Inflammatory macrophage treated with lipopolysaccharide for 1 hour (primary cell): ENCODE measurements at places on chromosomes 1 and 21.
A peak's percentile ranks its signal among the peaks of the same experiment; 100 is the strongest.

- DNase-seq = no peak
These were observed 55.5 kb upstream of the FOXO6 start for GRCh38 chr1:41305576-41306363.

GRCh38 chr1:55456971-55457370 is 241.8 kb upstream of the USP24 start:
- no peak for DNase-seq

- no peak for DNase-seq
These were observed 17.0 kb downstream of the C1orf198 start for GRCh38 chr1:230851291-230851691.

- DNase-seq = peak; percentile 73
These were observed 3.3 kb upstream of the FCRL6 start for GRCh38 chr1:159798893-159799292.

DNA sequence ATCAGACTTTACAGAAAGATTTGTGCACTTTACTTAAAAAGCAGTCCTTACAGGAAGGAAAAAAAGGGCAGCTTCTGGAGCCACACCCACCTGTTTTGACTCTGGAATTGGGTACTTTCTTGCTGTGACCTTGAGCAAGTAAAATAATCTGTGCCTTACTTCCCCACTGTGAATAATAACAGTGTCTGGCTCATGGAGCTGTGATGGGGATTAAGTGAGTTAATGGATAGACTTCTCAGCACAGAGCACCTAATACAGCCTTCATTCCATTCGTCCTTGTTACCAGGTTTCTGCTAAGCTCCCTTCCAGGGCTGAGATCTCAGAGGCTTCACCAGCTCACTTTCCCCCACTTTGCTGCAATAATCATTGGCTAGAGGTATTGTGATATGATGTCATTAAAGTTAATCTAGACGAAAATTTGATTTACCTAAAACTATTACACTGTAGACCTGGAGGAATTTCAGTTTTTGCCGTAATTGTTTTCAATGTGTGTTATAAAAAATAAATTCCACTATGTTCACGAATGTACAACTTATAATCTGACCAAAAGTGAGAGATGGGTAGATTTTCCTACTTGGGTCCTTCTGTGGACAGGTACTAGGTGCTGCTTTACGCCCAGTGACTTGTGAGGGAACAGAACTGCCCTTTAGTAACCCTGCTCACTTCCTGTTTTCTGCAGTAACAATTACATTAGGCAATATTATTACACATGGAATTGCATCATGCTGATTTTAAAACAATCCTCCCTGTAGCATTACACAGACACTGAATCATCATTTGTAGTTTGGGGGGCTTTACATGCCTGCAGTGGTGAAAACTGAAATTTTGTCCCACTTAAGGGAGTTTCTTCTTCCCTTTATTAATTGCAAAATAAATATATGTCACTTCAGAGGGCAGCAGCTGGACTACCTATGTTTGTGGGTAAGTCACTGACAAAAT is 19.7 kb upstream of the ABCG1 start:
- DNase-seq = peak; percentile 92

DNA sequence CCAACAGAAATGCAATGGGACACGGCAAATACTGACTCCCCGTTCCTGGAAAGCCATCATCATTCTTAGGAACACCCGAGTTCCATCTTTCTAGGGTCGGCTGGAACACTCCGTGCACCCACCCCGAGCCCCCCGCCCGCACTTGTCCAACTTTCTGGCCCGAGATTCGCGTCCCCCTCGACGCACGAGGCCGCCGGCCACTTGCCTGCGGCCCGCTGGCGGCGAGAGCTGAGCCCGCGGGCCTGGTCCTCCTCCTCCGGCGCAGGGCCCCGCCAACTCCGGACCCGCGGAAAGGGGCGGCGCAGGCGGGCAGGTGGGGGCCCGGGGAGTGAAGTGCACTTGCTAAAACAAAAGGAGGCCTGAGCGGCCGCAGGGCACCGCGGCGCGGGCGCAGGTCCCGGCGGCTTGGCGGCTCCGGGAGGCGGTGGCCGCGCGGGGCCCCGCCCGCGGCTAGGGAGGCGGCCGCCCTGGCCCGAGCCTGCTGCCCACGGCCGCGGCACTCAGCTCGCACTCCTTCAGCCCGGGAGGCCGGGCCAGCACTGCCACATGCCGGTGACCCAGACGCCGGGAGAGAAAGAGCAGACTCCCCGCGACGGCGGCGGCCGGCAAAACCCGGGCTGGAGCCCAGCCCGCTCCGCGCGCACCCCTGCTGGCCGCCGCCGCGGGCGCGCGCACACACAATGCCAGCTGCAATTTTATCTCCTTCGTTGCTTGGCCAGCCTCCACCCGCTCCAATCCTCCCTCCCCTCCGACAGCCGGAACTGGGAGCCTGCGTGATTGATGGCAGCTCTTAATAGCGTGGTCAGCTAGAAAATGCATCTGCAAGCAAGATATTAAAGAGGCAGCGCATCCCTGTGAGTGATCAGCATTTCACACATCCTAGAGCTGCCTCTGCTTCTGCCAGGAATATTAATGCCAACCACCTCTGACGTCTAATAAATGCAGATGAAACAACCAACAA is 114.3 kb downstream of the RERE start:
- DNase-seq = peak; percentile 83

GRCh38 chr1:1204998-1205768 is 1.2 kb downstream of the TNFRSF18 start:
- no peak for DNase-seq

DNA sequence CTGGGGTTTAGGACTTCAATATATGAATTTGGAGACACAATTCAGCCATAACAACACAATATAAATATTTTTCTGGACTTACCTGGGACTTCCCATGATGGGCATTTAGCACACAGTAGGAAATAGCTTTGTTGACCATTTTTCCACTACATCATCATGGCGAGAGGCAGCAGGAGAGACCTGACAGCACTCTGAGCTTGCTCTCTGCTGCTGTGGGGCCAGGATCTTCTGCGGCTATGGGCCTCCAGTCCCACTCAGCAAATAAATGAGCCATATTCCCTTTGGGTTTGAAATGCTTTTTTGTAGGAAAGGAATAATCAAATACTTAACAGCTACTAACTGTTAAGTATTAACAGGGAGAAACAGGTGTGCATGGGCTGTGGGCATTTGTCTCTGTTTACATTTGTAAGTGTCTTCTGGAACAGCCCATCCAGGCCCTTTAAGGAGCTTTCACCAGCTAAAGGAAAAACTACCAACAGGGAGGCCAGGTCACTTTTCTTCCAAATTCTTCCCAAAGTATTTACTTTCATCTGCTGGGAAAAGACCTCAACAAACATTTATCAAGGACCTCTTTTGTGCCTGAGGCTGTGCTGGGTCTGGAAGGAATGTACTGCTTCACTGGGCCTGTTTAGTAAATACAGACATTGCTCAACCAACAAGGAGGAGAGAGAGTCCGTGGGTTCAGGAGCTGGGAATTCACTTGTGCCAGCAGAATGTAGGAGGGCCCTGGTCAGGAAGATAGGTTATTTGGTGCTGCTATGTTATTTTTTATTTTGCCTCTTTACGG is 133.2 kb downstream of the LRIG2 start:
- DNase-seq = no peak

- DNase-seq = no peak
These were observed 81.3 kb downstream of the OMA1 start for GRCh38 chr1:58465176-58465575.

DNA sequence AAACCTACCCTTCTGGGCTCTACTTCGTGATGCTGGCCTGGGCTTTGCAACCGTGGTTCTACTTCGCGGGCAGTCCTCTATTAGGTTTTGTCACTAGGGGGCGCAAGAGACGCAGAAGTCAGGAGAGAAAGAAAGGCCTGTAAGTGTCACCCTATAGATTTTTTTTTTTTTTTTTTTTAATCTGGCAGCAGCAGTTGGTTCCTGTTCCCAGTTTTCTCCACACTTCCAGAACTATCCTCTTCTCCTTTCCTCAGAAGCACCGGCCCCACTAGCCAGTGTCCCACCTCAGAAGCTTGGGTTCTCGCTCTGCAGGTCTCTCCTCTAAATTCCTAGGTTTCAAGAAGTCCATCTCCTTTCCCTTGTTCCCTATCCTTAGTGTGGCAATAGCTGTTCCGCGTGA is 9.1 kb upstream of the LCE2D start:
- DNase-seq = peak; percentile 28

DNA sequence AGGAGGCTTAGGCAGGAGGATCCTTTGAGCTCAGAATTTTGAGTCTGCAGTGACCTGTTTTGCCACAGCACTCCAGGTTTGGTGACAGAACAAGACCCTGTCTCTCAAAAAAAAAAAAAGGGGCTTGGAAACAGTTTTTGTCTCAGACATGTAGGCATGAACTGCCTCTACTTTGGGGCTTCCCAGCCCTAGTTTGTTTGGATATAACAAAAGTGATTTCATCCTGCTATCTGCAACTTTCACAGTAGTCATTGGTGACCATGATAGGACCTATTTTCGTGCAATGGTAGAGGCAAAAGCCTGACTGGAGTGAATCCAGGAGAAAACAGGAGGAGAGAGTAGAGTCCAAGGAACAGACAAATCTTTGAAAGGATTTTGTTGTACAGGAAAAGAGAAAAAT is 20.3 kb upstream of the EVI5 start:
- no peak for DNase-seq

DNA sequence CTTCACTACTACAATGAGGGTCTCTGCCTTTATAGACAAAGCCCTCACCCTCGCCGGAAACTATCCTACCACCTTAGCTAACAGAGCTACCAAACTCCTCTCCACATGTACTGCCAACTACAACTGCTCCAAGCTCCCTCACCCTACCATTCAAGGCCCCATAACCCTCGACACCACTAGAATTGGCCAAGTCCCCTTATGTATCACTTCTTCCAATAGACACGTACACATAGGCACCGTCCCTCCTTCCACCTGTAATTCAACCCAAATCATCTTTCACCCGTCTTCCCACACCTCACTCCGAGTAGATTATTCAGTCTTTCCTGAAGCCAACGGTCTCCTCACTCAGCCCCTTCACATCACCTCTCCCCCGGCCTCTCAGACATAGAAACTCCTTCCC is 19.7 kb upstream of the CA6 start:
- no peak for DNase-seq

GRCh38 chr1:114499478-114499877 is 11.5 kb downstream of the TRIM33 start:
- peak; percentile 51 for DNase-seq

DNA sequence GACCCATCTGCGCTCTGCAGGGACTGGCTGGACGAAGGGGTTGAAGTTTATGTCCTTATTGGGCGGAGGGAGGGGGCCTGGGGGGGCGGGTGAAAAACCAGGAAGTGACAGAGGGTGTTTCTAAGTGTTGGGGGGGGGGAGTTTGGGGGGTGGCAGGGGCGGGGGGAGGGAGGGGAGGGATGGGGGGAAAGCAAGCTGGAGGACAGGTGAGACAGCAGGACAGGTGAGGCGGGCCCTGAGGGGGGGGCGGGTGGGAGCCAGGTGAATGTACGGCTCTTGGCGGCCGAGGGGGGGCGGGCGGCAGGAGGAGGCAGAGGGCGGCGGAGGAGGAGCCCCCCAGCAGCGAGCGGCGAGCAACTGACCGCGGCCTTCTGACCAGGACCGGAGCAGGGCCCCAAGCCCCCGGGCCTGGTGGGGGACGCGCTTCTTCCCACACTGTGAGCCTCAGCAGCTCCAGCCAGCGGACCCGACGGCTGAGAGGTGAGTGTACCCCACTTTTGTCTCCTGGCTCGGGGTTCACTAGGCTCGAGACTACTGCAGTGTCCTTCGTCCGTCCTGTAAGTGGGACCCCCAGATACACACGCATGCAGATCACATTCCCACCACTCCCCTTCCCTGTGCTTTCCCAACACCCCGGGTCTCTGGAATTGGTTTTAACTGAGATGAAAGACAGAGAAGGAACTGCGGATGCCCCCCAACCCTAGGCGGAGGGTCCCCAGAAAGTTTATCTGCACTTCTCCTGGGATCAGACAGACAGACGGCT is at the start of gene ZBTB7B:
Gene ZBTB7B, plus strand, starts transcription at position 339 of the 763 bp plus-strand sequence. CDS start 11,859 bp downstream, outside the sequence.
- no peak for DNase-seq

DNA sequence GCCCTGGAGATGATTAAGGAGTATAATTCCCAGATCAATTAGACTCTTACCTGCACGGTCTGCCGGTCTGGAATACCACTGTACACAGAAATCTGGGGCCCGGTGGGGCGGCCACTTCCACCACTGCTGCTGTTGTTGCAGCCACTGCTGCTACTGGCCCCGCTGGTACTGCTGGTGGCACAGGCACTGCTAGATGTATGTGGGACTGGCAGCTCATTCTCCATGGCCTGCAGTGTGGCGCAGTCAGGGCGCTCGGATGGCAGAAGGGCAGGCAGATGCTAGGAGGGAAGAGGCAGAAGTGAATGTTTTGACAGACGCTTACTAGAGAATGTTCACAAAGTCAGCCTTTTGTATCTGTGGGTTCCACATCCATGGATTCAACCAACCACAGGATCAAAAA is 54.4 kb upstream of the A3GALT2 start:
- no peak for DNase-seq

- no peak for DNase-seq
These were observed 51.1 kb downstream of the ATF6 start for GRCh38 chr1:161817176-161817730.

GRCh38 chr1:44371206-44371605 is 16.1 kb upstream of the ERI3 start:
- DNase-seq = no peak

- DNase-seq = peak; percentile 57
These were observed 17.6 kb upstream of the MTARC2 start for GRCh38 chr1:220730486-220730885.

DNA sequence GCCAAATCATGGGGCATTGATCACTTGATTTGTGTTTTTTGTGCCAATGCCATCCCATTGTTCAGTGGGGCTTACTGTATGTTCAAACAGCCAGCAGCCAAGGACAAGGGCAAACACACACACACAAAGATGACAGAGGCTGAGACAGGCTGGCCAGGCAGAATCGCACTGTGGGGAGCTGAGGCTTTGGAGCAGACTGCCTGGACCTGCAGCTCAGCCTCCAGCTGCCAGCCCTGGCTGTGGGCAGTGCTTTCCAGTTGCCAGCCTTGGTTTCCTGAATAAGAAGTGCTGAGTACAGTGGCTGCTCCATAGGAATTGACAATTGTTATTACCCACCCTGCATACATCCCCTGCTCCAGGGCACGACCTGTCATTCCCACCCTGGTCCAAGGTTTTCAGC is 16.9 kb upstream of the PCP4 start:
- DNase-seq = no peak

DNA sequence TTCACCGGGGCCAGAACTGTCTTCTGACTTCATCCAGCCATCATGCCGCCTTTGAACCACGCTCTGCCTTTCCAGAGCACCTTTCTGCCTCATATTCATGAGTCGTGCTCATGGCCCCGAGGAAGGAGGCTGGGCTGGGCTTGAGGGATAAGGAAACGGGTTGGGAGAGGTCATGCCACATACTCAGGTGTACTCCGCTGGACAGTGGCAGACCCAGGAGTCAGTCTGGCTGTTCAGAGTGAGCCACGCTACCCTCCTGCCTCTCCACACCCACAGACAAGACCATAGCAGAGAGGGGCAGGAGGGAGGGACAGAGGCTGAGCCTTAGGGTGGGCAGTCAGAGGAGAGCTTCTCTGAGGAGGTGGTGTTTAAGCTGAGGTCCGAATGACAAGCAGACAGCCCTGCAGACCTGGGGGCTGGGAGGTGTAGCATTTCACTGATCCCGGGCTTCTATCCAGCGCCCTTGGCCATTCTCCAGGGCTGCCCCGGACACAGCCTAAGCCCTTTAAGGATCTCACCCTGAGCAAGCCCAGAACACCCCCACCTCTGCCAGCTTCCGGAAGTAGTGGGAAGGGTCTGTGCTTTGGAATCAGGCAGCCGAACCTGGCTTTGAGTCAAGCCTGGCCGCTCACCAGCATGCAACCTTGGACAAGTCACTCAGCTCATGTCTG is 102.3 kb downstream of the LACTBL1 start:
- no peak for DNase-seq

- DNase-seq = no peak
These were observed 228.1 kb downstream of the AKT3 start for GRCh38 chr1:243621973-243622372.
